ENCODE measurements at places on chromosomes 5 and 9.

DNA sequence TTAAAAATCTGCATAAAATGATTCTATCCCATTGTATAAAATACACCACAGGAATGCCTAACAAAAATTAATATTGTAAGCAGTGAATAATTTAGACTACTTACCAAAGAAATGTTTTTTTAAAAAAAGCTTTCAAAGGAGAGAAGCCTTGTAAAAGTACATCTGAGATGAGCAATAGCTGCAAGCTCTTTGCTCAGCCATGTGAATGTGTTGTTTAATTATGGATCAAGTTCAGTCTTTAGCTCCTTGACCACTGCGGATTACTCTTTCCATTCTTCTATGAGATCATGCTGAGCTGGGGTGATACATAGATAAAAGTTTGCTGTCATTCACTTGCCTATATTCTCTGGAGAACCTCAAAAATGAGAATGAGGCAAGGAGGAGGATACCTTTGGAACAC lies 782.4 kb upstream of the ZNF608 start:
- DNase-seq: no peak

GRCh38 chr9:91903126-91903911 lies 46.7 kb downstream of the ROR2 start:
- no peak for DNase-seq

DNA sequence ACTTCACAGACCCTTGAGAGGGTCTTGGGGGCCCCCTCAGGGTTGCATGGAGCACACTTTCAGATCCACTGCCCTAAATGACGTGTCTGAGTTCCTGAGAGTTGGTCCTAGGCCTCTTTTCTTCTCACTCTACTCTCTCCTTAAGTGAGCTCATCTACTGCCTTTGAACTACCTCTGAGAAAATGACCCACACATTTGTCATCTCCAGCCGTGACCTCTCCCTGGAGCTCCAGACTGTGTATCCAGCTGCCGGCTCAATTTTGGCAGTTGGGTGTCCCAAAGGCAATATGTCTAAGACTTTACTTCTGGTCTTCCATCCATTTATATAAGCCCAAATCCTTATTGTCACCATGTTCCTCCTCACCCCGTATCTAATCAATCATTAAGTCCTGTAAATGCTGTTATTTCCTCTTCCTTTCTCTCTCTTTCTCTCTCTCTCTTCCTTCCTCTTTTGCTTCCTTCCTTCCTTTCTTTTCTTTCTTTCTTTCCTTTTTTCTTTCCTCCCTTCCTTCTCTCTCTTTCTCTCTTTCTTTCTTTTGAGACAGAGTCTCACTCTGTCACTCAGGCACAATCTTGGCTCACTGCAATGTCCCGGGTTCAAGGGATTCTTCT lies 51.2 kb upstream of the HSPA9 start:
- DNase-seq: no peak

DNA sequence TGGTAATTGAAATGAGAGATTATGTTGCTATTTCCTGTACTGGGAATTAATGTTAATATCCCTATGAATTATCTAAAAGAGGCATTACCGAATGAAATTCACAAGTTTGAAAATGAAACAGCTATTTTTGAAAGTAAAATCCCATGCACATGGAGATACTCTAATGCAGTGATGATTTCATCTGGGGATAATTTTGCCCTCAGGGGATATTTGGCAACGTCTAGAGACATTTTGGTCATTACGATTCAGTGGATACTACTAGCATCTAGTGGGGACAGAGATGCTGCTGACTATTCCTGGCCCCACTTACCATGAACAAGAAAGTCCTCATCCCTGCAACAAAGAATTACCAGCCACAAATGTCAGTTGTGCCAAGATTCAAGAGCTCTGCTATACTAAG lies 500.9 kb downstream of the EFNA5 start:
- no peak for DNase-seq

GRCh38 chr5:34957321-34957720 lies 28.0 kb downstream of the DNAJC21 start:
- no peak for DNase-seq

GRCh38 chr5:35660451-35660850 lies 42.8 kb downstream of the SPEF2 start:
- DNase-seq: no peak

DNA sequence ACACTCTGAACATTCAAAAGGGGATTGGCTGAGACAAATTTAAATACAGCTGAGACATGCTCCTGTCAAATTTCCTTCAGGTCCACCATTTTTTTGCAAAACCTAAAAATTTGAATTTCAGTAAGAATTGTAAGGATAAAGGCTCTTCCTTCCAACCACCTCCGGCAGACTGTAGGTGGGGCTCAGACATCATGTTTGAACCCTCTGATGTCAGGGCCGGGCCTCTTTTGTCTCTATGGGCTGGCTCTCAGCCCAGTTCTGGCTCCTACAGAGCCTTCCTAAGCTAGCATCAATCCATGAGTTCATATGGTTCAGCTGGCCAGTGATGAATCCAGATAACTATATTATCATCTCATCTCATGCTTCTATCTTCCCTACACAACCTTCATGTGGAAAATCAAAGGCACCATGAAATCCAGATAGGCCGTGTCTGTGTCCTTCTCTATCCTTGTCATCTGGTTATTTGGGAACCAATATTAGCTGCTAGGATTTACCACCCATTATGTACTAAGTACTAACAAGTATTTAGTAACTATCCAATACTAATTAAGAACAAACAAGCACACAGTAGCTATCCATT lies 44.2 kb downstream of the NIPSNAP3B start:
- DNase-seq: no peak

DNA sequence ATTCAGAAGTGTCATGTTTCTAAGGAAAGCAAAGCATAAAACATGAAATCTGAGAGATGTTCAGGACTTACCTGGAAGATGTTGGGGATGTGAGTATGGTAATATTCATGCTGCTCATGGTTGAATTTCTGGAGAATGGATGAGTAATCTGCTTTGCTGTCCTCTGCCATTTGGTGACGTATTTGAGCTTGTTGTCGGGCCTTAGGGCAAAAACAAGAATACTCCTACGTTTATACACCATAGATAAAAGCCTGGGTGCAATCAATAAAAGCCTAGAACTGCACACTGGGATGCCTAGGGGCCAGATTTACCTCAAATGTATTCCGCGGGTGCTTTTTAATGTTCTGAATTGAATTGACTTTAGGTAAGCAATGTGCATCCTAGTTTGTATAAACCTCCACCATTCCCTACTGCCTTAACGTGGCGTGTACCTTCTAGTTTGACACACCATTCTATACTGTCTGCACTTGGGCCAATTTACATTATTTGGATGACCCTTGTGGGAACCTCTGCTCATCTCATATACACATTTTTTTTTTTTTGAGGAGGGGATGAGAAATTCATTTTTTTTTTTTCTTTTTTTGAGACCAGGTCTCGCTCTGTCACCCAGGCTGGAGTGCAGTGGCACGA lies 94.4 kb downstream of the USP20 start:
- DNase-seq: no peak

DNA sequence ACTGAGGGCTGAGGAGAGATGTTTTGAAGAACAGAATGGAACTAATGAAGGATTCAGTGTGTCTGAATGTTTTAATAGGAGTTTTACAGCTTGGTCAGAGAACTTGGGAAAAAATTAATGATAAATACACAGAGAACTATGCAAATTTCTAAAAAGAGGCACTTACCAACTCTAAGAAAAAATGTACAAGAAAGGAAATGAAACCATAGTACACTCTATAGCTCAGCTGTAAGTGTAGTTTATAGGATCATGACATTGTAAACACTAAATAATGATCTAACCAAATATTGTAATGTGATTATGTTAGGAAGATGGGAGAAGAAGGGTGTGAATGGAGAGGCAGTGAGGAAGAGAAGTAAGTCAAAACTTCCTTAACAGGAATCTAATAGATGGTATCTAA lies 205.2 kb downstream of the SEC61B start:
- DNase-seq: no peak

DNA sequence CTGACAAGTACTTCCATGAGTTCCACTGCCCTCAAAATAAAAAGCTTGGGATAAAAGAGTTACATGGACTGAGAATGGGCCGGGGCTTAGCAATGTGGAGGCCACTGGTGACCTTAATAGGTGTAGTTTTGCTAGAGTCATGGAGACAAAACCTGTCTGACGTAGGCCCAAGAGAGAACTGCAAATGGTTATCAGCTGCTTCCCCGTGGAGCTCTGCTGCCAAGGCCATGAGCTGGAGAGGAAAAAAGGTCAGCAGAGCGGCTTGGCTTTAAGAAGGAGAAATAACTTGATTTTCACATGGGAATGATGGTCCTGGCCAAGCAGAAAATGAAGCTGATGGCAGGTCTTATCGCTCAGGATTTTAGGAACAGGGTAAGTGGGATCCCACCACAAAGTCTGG lies 3.7 kb upstream of the SURF6 start:
- DNase-seq: no peak

DNA sequence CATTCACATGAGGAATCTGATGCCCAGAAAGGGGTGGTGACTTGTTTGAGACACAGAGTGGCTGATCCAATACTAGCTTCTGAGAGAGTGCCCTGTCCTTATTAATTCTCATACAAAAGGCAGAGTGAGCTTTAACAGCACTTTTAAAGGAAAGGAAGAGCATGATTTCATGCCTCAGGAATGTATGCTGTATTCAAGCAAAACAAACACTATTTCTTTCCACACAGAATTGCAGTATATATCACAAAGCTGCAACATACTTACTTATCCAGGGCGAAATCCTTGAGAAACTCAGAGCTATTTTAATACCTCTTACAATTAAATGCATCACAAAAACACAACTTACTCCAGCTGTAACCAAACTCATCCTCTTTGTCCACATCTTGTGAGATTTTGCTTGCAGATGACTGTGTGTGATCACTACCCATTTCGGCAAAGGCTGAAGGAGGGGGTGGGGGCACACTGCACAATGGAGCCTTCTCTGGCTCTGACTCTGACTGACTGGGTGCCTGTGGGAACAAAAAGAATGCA lies 139.8 kb downstream of the MPDZ start:
- DNase-seq: no peak

DNA sequence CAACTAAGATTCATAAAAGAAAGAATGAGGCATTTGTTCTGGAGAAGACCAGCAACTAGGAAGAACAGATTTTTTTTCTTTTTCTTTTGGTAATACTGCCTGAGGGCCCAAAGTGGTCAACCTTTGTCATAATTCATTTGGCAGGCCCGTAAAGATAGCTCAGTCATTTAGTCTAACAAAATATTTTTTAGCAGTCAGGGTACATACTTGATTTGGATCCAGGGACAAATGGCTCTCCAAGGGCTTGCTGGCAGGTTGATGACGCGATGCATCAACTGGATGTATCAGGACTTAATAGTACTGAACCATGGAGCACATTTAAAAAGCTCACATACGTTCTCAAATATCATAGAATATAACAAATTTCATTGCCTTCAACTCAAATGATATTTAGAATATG lies 203.4 kb upstream of the ZNF608 start:
- DNase-seq: no peak

GRCh38 chr5:89908876-89909275 lies 500.7 kb downstream of the CETN3 start:
- no peak for DNase-seq

- no peak for DNase-seq
Observed at GRCh38 chr9:35903049-35903448, 3.0 kb upstream of the HRCT1 start.

GRCh38 chr5:108661024-108661423 lies 86.7 kb upstream of the FER start:
- DNase-seq: no peak

GRCh38 chr5:140362311-140362710 lies 2.3 kb downstream of the SLC4A9 start:
- DNase-seq: no peak

DNA sequence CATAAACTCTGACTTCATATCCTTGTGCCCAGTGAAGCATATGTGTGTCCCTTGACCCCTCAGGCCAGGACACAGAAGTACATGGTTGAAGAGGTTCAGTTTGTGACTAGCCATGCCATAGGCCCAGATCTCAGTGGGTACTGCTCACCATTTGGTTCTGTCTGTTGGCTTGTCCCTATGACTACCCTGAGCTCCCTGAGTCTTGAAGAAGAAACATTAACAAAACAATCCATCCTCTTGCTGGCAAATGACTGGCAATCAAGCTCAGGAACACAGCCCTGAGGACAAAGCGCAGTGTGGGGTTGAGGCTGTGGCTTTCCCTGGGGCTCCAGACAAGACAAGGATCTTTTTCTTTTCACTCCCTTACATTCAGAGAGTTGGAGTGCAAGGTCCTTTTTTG lies 46.3 kb downstream of the TNFAIP8 start:
- DNase-seq: no peak

DNA sequence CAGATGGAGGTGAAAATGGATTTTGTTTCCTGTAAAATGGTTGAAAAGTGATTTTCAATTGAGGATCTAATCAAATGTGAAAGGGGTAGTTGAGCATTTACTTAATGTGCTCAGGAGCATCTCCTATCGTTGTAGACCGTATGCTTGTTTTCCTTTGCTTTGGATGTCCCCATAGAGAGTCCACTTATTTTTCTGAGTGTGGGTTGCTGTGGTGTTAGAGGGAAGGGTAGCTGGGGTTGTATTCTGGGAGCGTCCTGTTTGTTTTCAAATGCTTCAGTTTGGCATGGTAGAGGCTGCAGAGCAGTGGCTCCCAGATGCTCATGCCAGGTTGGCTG lies 154.1 kb downstream of the MAT2B start:
- DNase-seq: no peak
